ENCODE measurements at places on chromosomes 7 and 10.

DNA sequence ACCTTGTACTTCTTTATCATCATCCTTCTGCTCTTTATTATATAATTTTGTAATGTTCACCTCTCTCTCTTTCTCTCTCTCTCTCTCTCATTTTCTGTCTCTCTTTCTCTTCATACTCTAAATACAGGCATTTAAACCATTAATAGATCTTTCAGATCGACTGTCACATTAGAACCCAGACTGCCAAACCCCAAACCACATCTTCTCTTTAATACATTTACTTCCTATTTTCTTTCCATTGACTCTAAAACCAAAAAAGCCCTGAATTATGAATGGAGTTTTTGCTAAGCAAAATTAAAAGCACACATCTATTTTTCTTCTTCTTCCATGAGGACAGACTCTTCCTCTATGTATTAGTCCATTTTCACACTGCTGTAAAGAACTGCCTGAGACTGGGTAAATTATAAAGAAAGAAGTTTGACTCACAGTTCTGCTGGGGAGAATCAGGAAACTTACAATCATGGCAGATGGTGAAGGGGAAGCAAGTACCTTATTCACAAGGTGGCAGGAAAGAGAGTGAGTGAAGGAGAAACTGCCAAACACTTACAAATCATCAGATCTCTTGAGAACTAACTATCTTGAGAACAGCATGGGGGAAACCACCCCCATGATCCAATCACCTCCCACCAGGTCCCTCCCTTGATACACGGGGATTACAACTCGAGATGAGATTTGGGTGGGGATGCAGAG lies 272.7 kb upstream of the MGMT start:
- DNase-seq, result no peak

DNA sequence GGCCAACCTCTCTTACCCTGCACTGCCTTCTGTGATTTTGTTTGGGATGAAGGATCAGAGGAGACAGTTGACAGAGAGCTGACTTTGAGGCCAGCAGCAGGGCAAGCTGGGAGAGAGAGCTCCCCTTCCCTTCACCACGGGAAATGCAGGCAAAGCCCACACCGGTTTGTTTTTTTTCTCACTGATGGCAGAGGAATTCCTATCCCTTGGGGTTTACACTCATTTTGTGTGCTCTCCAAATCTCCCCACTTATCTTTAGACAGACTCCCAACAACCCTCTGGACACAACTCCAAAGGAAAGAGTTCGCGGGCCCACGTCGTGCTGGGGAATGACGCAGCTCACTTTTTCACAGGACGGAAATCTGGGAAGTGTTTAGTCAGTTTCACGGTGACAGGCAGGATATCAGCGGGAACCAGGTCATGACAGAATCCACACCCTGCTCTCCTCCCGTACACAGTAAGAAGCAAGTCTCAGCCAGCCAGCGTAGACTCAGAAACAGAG lies 68.3 kb upstream of the FAM171A1 start:
- peak; percentile 45 for DNase-seq

DNA sequence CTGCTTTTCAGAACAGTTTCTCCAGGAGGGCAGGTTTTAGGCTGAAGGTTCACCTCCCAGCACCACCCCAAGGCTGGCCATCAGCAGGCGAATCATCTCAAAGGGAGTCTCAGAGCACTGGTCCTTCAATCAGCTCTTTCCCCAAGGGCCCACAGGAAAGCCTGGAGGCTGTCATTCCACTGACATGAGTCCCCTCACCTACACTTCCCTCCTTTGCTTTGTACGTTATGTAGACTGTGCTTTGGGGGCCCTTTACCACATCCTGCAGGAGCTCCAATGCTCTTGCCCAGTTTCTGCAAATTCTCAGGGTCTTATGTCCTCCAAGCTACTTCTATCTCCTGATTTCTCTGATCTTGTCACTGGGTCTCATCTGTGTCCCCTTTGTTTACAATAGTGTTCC lies 15.4 kb downstream of the WDFY4 start:
- no peak for DNase-seq

- no peak for DNase-seq
Observed at GRCh38 chr10:46237815-46238510, 48.8 kb upstream of the ANTXRL start.

DNA sequence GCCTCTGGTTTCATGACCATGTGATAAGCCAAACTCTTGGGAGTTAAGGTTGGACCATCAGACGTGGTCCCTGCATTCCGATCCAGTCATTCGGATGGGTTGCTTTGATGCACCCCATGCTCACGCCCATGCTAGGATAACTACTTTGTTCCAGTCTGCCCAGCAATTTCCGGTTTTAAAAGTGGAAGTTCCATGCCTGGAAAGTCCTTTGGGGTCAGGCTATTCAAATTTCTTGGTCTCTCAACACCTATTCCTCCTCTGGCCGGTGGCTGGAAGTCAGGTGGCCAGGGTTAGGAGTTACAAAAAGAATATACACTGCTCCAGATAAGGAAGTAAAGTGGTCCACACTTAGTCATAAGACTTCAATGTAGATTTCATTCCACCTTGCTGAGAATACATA lies 37.7 kb upstream of the HABP2 start:
- DNase-seq, result no peak

- DNase-seq, result no peak
Observed at GRCh38 chr7:1446620-1447032, 12.6 kb downstream of the MICALL2 start.

DNA sequence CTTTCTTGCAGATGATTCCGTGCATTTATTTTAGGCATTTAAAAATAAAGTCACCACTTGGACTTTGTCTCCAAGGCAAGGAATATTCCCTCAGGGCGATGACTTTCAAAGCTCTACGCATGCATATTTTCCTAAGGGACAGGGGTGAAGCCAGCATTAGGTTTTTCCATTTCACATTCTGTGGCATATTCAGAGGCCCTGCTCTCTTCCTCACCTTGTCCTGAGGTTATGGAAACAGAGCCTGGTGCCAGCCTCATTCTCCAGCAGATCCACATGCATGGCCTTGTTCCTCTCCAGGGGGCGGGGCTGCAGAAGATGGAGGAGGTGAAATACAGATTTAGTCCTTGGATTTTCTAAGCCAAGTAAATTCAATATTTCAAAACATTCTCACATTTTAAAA lies 11.6 kb upstream of the LYZL1 start:
- DNase-seq, result no peak

DNA sequence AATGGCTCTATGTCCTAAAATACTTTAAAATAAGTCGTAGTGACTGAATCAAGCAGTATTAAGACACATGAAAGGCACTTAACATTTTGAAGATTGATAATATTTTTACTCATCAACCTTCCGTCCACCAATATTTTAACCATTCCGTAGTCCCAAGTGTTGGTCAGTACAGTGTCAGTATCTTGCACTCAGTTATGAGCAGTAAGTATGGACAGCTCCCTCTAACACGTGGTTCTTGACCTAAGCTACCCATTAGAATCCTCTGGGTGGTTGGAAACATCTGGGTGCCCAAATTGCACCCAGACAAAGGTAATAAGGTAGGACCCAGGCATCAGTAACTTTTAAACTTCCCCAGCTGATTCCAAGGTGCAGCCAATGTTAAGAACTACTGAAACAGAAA lies 260.2 kb downstream of the HDAC9 start:
- no peak for DNase-seq

- DNase-seq, result no peak
Observed at GRCh38 chr7:77698042-77698625, 1.9 kb downstream of the RSBN1L start.

- no peak for DNase-seq
Observed at GRCh38 chr7:149827089-149827981, 10.8 kb upstream of the ZNF862 start.

DNA sequence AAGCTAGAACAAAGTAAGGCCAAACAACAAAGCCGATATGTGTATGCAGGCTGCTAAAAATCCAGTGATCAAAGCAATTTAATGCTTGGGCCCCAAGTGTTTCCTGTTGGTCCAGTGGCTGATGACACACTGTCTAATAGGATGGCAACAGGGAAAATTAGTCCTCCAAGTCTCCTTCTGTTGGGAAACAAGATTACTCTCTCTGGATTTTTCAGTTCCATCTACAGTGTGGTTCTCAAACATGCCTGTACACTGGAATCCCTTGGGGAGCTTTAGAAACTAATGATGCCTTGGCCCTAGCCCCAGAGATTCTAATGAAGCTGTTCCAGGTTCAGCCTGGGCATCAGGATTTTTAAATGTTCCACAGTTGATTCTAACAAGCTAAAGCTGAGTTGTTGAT lies 198.7 kb downstream of the AHR start:
- peak; percentile 23 for DNase-seq

- DNase-seq, result no peak
Observed at GRCh38 chr7:157299613-157300368, 37.0 kb upstream of the DNAJB6 start.

GRCh38 chr10:101466016-101466912 lies 112.3 kb downstream of the BTRC start:
- DNase-seq, result no peak

GRCh38 chr7:73832806-73833205 lies 2.0 kb downstream of the CLDN4 start:
- DNase-seq, result no peak
